ENCODE measurements at places on chromosomes 12 and 14.

DNA sequence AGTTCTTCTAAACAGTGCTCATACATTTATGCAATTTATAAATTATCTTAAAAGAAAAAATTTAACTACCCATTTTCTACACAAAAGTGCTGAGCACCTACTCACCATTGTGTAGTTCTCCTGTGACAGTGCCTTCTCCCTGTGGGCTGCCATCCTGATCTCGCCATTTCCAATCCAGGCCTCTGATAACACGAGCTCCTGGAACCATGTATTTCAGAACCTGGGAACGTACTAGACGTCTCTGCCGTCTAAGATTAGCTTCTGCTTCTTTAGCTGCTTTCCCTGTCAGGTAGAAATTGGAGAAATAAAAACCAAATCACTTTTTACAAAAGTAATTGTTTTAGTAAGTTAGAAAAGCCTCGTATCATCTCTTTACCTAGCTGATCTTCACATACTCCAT is 74.5 kb downstream of the HECTD1 start:
- DNase-seq, result no peak

- no peak for DNase-seq
Observed at GRCh38 chr14:85445151-85445795, 84.7 kb upstream of the FLRT2 start.

- no peak for DNase-seq
Observed at GRCh38 chr14:77290705-77291104, 19.7 kb upstream of the NGB start.

GRCh38 chr12:127174881-127175280 is 1092.1 kb upstream of the TMEM132C start:
- no peak for DNase-seq

- no peak for DNase-seq
Observed at GRCh38 chr12:96248136-96248931, 54.2 kb downstream of the ELK3 start.

- DNase-seq, result no peak
Observed at GRCh38 chr12:113439606-113440030, 17.4 kb downstream of the SDSL start.

- DNase-seq, result no peak
Observed at GRCh38 chr12:50205648-50206047, 38.5 kb upstream of the CERS5 start.

DNA sequence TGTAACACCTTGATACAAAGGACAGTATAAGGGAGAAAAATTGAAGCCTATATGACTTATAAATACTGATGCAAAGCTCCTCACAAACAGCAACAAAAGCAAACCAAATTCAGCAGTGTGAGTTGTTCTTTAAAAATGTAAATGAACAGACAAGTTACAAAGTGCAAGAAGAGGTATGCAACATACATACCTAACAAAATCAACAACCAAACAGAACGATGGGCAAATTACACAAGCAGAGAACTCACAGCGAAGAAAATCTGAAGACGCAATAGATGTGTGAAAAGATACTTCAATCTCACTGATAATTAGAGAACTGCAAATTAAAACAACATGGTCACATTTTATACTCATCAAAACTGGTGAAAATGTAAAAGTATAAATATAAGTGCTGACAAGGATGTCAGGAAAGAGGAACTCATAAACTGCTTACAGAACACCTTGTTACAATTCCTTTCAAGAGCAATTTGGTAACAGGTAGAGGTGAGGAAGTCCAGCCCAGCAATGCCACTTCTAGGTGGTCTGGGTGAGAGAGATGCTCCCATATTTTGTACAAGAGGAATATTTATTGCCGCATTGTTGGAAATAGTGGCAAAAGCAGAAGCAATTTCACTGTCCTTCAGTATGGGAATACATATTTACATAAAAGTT is 47.3 kb downstream of the CORO1C start:
- DNase-seq, result no peak

DNA sequence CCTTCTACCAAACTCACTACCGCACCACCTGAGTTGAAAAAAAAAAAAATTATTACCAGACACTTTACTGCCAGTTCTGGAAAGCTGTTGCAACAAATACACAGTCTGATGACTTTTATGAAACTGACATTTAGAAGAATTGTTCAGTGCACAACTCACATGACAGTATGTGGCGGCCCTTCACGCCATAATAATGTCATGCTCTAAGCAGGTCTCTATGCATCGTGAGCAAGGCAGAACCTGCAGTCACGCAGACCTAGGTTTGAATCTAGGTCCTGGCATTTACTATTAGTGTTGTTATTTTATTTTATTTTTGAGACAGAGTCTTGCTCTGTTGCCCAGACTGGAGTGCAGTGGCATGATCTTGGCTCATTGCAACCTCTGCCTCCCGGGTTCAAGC is 8.1 kb downstream of the MYL2 start:
- no peak for DNase-seq

- no peak for DNase-seq
Observed at GRCh38 chr14:60931218-60931617, 49.7 kb downstream of the TRMT5 start.

GRCh38 chr12:24852420-24852819 is 96.5 kb downstream of the BCAT1 start:
- DNase-seq, result no peak

Measured in GM12891 (cell line).